ENCODE measurements at places on chromosomes 2 and 18.

- no peak for DNase-seq
These were observed 104.9 kb downstream of the CERS6 start for GRCh38 chr2:168560817-168561499.

GRCh38 chr2:4753721-4754120 is 938.5 kb upstream of the SOX11 start:
- no peak for DNase-seq

DNA sequence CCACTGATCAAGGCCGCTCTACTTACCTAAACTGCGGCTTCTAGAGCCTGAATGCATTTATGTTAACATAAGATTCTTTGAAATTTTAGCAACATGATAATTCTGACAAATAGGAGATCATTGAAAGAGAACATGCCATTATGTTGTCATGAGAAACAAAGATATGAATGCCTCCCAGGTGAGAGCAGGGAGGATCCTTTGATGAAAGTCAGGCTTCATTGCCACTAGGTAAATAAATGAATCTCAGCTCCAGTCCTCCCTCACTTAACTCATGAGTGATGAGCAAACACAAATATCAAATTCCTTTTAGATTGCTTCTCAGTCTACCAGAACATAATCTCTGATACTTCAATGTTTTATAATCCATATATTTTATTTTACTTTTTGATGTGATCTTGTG is 463.2 kb upstream of the CDH7 start:
- DNase-seq = no peak

- DNase-seq = no peak
These were observed 208.6 kb downstream of the CMPK2 start for GRCh38 chr2:6657136-6657535.

DNA sequence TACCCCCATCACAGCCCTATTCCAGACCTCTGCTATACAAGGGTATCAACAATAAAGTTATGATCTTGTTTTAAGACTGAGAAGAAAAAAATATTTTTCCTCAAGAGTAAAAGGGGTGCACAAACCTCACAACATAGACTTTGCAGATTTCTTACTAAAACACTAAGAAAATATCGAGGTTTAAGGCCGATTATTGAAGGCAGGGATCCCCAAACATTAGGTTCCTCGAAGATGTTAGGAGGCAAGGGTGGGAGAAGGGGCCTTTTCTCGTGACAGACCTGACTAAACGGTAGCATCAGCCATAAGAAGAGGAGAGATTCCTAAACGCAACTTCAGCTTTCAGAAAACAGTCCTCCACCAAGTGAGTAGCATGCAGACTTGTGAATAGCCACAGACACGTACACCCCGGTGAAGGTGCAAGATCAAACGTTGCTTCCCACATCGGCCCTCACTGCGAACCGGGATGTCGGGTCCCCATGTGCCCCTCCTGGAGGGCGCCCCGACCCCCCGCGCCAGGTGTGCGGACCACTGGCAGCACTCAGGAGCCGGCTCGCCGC is 678 bp downstream of the PIAS2 start:
- peak; percentile 29 for DNase-seq

GRCh38 chr2:47181176-47181575 is 26.1 kb upstream of the STPG4 start:
- DNase-seq = no peak

DNA sequence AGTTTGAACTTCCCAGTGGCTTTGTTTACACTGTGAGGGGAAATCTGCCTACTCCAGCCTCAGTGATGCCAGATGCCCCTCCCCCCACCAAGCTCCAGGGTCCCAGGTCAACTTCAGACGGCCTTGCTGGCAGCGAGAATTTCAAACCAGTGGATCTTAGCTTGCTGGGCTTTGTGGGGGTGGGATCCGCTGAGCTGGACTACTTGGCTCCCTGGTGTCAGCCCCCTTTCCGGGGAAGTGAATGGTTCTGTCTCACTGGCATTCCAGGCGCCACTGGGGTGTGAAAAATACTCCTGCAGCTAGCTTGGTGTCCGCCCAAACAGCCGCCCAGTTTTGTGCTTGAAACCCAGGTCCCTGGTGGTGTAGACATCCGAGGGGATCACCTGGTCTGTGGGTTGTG is 70.0 kb upstream of the NEUROD1 start:
- no peak for DNase-seq

DNA sequence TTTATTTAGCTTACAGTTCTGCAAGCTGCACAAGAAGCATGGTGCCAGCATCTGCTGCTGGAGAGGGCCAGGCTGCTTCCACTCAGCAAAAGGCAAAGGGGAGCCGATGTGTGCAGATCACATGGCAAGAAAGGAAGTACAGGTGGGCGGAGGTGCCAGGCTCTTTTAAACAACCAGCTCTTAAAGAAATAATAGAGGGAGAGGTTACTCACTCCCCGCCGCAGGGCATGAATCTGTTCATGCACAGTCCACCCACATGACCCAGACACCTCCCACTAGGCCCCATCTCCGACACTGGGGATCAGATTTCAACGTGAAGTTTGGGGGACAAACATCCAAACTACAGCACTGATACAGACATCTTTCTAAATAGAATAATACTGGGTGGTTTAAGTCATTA is 105.8 kb downstream of the MTCL1 start:
- DNase-seq = peak; percentile 19

- no peak for DNase-seq
These were observed 2.0 kb downstream of the KCNF1 start for GRCh38 chr2:10913501-10914271.

GRCh38 chr2:97844311-97844859 is 131.0 kb downstream of the ZAP70 start:
- DNase-seq = no peak

DNA sequence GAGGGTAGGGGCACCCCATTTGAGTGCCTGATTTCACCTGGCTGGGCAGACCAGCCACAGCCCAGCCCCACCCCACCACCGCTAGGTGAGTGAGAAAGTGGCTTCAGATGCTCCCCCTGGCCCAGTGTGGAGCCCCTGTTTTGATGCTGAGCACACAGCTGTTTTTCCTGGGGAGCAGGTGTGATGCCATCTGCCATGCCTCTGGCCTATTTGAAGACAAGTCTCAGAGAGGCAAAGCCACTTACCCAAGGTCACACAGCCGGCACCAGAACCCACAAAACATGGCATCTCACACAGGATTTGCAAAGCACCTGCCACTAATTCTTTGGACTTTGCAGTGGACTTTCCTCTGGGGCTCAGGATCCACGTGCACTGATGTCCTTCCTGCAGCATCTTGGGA is 131.3 kb downstream of the INHBB start:
- DNase-seq = no peak
